ENCODE measurements at places on chromosomes 16 and 17.

DNA sequence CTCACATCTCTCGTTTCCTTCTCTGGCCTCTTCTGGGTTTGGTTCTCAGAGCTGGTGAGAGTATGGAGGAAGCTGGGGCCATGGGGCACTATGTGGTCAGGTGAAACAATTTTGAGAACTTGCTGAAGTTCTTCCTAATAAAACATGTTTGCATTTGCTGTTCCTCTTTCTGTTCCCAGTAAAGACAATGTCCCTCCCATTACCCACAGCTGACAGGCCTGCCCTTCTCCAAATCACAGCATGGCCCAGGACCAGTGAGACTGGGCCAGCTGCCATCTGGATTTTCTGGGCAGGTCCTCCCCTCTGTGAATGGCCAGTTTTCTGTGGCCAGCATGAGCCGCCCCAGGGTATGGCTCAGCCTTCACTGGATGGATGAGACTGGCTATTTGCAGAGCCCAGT lies at the start of gene CD300H:
Gene CD300H, minus strand, starts transcription at position 113 of the 400 bp plus-strand sequence.
- no peak for DNase-seq

DNA sequence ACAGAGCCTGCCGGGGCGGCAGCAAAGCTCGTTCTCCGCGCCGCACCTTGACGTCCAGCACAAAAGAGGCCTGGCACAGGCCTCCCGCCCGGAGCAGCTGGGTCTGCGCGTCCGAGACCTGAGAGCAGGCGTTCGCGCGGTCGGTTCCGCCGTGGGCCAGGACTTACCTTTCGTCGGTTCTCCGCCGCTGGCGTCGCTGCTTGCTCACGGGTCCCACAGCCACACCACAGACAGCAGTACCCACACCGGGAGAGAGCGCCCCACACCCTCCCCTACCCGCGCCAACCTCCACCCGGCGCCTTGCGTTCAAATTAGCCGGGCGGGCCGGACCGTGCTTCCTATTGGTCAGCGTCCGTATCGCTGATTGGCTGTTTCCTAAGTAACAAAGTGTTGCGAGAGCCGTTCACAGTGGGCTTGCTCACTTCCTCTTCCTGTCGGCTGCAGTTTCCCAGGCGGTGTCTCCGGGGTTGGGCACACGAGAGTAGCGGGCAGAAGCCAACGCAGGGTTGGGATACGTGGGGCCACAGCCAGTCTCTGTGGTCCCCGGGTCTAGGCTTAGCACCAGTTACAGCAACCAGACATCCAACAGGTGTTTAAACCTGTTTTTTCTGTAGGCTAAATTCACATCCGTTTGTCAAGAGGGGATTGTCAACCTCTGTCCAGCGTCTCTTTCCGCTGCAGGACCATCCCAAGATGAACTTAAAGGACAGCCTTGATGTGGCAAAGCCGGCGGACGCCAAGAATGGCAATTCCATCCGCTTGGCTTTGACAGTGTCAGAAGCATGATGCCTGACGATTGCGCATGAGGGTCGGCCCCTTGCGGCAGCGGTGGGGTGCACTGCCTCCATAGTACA lies at the start of gene KIF18B:
Gene KIF18B, minus strand, starts transcription at position 313 of the 854 bp plus-strand sequence. CDS start 11,429 bp downstream, outside the sequence.
- peak; percentile 80 for DNase-seq

GRCh38 chr16:83994087-83994486 lies 26.0 kb downstream of the NECAB2 start:
- no peak for DNase-seq

- no peak for DNase-seq
Measured at GRCh38 chr17:913207-913606, 66.4 kb downstream of the NXN start.

- DNase-seq = no peak
Measured at GRCh38 chr16:18932243-18932987, 6.2 kb upstream of the SMG1 start.

DNA sequence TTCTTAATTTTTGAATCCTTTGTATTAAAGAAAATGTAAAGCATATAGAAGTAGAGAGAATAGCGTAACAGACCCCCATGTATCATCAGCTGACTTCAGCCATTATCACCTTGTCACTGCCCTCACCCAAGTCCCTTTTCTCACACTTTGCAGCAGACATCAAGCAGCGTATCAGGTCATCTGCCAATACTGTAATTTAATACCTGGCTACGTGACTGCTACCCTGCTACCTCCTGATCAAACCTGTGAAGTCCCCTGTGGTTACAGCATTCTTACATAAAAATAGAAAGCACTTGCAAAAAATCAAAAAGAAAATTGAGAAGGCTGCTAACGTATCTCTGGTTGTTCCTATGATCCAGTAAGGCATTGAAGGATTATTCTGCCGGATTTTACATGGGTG lies 96.4 kb downstream of the PLCG2 start:
- no peak for DNase-seq

GRCh38 chr16:67013823-67014633 lies 14.9 kb upstream of the CBFB start:
- no peak for DNase-seq

- DNase-seq = no peak
Measured at GRCh38 chr16:65349626-65350025, 227.8 kb upstream of the CDH11 start.

DNA sequence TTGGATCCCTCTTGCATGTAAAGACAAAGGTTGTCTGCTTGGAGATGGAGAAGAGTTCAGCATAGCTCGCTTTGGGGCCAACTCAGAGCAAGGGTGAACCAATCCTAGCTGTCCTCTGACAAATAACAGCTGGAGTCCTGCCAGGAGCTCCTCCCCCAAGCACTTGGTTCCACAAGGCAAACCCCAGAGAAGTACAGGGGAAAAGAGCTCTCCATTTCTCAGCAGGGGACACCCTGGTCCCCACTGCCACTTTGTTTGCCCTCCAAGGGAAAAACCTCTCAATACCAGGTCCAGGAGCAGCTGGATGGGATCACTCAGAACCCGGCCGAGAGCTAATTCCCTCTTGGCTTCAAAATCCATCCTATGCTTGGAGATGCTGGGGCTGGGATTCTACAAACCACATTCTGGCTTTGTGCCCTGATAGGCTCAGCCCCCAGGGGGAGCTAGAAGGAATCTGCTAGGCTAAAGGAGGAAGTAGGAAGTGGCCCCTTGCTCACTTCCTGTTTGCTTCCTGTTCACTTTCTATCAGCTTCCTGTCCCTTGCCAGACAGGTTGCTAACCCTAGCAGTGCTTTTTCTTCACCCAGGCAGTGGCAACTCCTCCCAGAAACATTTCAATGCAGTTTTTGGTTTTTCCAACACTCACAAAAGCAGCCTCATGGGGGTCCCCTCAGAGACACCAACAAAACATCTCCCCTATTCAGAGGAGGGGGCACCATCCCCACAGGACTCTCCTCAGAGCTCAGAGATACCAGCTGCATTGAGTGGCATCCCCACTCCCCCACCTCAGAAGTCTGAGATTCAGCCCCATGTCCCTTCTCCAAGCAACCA lies 30.7 kb downstream of the CDRT4 start:
- peak; percentile 80 for DNase-seq

- DNase-seq = no peak
Measured at GRCh38 chr16:1674306-1674705, 3.8 kb upstream of the JPT2 start.

GRCh38 chr16:60905811-60906210 lies 1130.4 kb downstream of the CDH8 start:
- DNase-seq = no peak

- DNase-seq = peak; percentile 9
Measured at GRCh38 chr16:9053006-9053601, 38.3 kb upstream of the HAPSTR1 start.

DNA sequence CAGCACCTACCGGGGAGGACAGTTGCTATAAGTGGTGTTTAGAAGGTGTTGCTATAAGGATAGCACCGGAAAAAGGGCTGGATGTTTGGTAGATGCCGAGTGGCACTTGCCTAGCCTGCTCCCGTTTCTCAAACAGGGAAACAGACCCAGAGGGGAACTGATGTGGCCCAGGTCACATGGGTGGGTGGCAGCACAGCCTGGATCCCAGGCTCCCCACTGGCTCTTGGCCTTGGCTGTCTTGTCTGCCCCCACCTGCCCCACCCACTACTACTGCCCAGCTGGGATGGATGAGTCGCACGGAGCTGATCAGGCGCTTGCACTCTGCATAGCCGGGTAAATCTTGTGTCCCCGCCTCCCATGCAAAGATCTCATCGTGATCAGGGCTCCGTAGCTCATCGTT lies 7.2 kb downstream of the SMTNL2 start:
- no peak for DNase-seq

DNA sequence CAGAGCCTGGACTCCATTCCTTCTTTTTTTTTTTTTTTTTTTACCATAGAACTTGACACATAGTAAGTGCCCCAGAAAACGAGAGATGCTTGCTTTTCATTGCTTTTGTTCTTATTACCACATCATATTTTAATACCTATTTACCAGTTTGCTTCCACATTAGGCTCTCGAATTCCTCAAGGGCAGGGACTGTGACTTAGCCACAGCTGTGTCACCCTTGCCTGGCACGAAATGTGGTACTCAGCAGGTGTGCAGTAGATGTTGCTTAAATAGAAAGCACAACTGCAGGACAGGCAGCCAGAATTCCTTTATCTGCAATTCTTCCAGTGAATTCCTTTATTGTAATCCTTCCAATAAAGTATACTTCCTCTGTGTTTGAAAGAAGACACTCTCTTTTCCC lies 393.0 kb downstream of the HAPSTR1 start:
- no peak for DNase-seq

DNA sequence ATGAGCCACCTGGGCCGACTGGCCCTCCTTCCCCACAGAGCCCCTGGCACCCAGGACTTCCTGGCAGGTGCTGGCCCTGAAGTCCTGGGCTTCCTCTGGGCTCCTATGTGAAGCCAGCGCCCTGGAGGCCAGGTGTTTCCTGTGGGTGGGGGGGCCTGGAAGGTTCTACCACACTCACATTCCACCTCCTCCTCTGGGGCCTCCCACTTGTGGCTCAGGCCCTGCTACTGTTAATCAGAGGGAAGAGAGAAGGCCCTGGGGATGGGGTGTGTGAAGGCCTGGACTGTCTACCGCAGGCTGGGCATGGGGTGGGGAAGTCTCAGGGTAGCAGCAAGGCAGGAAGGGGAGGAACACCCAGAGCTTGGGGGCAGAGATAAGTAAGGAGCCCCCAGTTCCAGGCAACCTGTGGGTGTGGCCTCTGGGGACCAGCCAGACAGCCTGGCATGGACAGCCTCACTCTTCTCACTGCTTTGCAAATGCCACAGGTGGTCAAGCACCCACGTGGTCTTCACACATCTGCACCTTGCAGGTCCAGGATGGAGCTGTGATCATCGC lies 111.9 kb upstream of the TNRC6C start:
- DNase-seq = peak; percentile 3

GRCh38 chr17:3626831-3627768 lies 8.9 kb downstream of the SHPK start:
- no peak for DNase-seq

DNA sequence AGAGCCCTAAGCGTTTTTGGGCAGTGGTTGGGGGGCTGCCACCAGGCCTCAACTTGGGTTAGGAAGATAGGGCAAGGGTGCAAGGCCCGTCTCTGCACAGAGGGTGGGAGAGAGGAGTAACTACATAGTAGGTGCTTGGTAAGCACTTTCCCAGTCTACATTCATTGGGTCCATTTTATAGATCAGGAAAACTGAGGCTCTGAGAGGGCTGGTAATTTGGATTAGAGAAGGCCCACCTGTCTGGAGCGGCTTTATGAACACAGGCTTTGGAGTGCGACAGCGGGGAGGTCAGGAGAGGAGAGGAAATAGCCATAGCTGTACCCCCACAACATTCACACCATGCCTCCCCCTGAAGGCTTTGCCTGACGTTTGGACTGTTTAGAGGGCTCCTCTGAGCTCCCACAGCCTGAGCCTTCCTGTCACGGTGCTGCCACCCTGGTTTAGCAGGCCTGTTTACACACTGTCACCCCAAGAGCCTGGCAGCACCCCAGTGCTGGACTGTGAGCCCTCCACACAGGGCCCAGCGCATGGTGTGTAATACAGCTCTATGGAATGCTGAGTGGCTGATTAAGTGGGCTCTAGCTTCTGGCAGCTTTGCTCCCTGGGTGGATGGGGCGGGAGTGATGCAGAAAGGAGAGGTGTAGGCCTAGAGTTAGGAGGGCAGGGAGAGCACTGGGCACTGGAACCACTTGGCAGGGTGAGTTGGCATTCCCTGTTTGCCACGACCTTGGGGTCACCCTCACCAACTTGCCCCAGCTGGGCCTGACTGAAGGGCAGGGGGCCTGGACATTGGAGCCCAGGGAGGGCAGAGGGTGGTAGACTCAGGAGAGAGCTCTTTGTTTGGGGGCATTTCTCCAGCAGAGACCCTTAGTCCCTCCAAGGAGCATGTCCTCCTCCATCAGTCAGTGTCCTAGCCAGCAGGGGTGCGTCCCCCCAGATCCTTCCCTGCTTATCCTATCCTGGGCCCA lies 73.7 kb downstream of the RAI1 start:
- no peak for DNase-seq

- DNase-seq = peak; percentile 13
Measured at GRCh38 chr16:964356-965035, 6.3 kb downstream of the LMF1 start.

DNA sequence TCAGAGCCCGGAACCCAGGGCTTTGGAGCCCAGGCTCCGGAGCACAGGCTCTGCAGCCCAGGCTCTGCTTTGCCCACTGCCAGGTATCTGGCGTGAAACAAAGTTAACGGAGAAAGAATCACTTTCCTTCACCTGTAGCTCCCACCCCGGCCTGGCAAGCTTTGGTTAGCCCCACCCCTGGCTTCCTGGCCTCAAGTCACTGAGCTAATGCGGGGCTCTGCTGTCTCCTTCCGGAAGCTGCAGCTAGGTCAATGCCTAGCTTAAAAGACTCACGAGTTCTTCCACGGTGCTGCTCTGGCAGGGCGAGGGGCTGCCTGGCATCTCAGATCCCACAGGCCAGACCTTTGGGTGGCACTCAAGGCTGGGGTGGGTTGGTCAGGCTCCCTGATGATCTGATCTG lies 21.1 kb upstream of the SPPL2C start:
- DNase-seq = no peak

DNA sequence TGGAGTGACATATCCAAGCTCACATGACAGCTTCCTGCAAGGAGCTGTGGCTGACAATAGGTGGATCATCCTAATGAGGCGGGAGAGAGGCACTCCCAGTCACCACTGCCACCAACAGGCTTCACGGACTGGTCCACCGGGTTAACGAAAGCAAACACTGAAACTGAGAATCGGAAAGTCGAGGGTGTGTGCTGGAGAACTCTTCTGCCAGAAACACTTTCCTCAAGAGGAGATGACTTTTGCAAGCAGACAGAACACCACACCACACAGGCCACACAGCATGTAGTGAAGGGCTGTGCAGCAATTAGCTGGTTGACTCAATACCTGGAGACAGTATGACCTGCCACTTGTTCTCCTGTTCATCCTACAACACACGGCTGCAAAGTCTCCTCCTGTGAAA lies 53.0 kb upstream of the DNAJA2 start:
- DNase-seq = no peak

Measured in NCI-H2029 treated with DMSO at 0.1 percent for 48 hours (cell line).